ENCODE measurements at places on chromosomes 6 and 20.

DNA sequence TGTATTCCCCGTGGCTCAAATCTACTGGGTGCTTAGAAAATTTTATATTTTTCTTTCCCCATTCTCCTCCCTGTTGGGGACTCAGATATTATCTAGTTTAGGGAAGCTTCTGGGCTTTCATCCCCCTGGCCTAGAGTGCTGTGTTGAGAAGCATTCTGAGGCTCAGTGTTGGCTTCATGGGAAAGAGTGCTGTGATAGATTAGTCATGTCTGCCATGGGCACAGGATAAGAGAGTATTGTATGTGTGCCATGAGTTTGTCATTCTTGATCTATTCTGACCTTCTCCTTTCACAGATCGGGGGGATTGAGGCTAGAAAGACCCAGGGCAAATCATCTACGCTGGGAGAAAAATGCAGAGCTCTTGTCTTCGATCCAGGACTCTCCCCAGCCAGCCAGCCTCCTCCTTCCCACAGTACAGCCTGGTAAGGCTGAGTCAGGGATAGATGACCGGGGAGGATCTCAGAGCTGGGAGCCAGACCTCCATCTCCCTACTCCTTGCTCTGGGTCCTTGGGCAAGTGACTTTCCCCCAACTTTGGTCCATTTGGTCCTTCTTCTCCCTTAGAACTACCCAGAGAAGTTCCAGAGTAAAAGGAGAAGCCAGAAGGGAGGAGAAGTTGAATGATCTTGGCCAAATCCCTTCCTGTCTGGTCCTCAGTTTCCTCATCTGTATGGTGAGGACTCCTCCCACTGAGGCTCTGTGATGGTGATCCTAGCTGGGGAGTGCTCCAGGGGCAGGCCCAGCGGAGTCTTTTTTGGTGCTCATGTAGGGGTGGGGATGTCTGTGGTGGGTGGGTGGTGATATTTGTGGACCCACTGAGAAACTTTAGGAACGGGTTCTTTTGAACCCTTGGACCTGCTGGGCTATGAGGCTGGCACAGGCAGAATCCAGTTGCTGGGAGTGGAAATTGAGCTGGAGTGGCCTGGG lies 5.0 kb downstream of the SRC start:
- DNase-seq = no peak

- DNase-seq = no peak
Observed at GRCh38 chr20:51019656-51020592, 3.0 kb downstream of the KCNG1 start.

GRCh38 chr20:49216991-49217578 lies 2.1 kb upstream of the DDX27 start:
- peak; percentile 65 for DNase-seq

- DNase-seq = no peak
Observed at GRCh38 chr6:111727802-111728201, 122.1 kb upstream of the TRAF3IP2 start.

- DNase-seq = no peak
Observed at GRCh38 chr6:75296811-75297779, 12.5 kb upstream of the TMEM30A start.

GRCh38 chr6:84362193-84362821 lies 134.9 kb upstream of the CEP162 start:
- DNase-seq = no peak

GRCh38 chr6:48036316-48036715 lies 74.7 kb downstream of the PTCHD4 start:
- DNase-seq = no peak

- DNase-seq = no peak
Observed at GRCh38 chr20:59400708-59401107, 100.3 kb downstream of the EDN3 start.

DNA sequence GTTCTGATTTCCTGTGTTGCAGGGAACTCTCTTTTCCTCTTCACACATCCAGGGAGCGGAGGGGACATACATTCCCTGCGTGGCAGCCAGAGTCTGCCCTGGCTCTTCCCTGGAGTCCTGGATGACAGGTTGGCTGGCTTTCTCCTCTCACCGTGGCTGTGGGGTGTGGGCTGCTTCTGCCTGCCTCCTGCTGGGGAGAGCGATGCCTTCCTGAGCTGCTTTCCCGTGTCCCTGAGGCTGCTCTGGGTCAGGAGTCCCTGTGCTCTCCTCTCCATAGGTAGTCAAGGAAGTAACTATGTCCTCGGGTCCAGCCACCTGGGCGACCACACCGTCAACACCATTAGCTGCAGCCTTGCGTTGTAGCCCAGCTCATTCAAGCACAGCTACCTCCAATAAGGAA lies 451.7 kb downstream of the QKI start:
- no peak for DNase-seq

- DNase-seq = no peak
Observed at GRCh38 chr6:148448369-148449012, 105.9 kb downstream of the SASH1 start.

- no peak for DNase-seq
Observed at GRCh38 chr20:16520154-16520553, 53.1 kb downstream of the KIF16B start.

DNA sequence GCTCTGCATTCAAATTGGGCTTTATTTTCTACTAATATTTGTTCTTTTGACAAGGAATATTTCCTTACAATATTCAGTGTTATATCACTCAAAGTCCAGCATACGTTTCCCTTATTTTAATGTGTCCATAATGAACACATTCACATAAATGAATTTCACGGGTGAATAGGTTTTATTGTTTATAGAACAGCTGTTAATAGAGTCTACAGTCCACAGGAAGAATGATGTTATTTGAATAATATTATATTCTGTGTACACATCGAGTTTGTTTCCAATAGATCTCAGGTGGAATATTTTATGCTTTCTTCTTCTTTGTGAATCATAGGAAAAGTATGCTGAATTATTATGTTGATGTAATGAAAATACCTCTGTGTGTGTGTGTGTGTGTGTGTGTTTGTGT lies 582.4 kb downstream of the CDH26 start:
- no peak for DNase-seq

GRCh38 chr6:46947497-46947896 lies 25.8 kb upstream of the ADGRF5 start:
- DNase-seq = no peak

GRCh38 chr6:39189915-39190544 lies 39.2 kb downstream of the KCNK5 start:
- DNase-seq = no peak

GRCh38 chr6:144338951-144339700 lies 54.0 kb downstream of the UTRN start:
- DNase-seq = no peak

GRCh38 chr6:144262470-144263369 lies 22.4 kb upstream of the UTRN start:
- DNase-seq = no peak

GRCh38 chr6:166257911-166258318 lies 50.3 kb downstream of the PRR18 start:
- no peak for DNase-seq

Measured in cerebellar nuclear complex (tissue), 1 donor.